NCI-H187 treated with DMSO at 0.1 percent for 48 hours (cell line): ENCODE measurements at places on chromosomes 2 and 18.

- DNase-seq: no peak
These were observed 10.2 kb downstream of the NFATC1 start for GRCh38 chr18:79405781-79406575.

DNA sequence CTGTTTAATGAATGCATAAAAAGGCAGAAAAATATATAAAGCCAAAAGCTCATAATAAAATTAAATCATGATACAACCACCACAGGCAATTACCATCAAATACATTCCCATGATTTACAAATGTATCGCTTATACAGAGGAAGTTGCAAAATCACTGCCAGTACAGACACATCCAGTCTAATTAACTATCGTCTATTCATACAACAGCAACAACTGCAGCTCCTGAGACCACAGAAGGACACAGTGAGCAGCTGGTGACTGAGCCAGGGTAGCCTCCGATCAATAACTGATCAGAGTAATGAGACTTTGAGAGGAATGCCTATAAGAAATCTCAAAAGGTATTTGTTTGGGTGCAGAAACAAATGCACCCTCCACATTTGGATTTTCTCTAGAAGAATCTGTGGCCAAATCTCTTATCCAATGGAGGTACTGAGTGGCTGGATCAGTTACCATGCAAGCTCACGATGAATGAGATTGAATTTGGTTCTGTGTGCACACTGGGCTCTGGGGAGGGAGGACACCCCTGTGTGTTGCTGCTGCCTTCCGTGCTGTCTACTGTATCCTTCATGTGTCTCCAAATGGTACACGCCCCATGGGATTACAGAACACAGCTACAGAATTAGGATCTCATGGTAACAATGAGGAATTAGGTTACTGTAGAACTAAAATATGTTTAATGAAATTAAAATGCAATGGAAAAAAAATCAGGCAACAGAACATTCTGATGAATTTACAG is 119.6 kb downstream of the MBP start:
- no peak for DNase-seq

- no peak for DNase-seq
These were observed 60.6 kb downstream of the ITGA4 start for GRCh38 chr2:181517685-181518301.

DNA sequence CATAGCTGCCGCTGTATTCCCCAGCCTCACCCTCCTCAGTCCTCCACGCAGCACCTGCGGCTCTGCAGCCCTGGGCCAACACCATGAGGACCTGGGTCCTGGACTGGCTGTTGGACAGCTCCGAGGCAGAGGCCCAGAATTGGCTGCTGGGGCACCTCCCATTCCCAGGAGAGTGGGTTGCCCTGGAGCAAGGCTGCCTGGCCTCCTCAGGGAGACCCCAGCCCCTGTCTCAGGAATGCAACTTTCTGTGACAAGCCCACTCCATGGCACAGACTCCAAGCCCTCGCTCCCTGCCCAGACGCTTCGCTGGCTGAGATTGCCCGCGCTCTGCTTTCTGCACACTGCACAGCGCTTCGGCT is 33.0 kb downstream of the CYP26B1 start:
- no peak for DNase-seq
